Type B pancreatic cell (in vitro differentiated cells): ENCODE measurements at places on chromosomes 3 and 15.

- no peak for DNase-seq
Measured at GRCh38 chr3:150292891-150293290, 115.2 kb upstream of the TSC22D2 start.

- DNase-seq = no peak
Measured at GRCh38 chr3:156509189-156510174, 45.4 kb downstream of the SSR3 start.

DNA sequence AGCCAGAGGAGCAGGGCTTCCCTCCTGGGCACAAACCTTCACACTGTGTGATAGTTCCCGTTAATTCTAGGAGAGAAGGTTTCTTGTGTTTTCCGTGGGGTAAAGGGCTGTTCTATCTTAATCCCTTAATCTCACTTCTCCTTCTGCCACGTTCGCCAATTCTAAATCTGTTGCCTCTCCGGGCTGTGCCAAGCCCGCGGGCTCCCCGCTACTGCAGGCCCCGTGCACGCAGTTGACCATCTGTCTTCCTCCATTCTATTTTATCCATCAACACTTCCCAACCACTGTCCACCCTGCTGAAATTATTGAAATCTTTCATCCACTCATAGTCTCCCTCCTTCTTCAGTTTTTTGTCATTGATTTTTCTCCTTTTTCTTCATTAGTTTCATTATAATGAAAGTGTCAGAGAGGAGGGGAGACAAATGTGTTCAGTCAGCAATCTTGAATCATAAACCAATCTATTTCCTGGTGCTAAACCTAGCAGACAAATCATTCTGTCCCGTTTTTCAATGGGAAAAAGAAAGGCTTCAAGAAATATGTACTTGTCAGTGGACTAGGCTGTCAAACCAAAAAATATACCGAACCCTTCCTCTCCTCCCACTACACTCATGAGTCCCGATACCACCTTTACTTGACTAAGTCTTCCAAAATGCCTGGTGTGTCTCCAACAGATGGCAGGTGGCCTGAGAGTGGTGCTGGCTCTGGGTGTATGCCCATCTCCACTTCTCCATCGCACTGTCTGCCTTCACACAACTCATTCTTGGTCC, 39.6 kb downstream of the SLCO2A1 start:
- no peak for DNase-seq

- no peak for DNase-seq
Measured at GRCh38 chr15:44325568-44325967, 37.0 kb downstream of the GOLM2 start.

DNA sequence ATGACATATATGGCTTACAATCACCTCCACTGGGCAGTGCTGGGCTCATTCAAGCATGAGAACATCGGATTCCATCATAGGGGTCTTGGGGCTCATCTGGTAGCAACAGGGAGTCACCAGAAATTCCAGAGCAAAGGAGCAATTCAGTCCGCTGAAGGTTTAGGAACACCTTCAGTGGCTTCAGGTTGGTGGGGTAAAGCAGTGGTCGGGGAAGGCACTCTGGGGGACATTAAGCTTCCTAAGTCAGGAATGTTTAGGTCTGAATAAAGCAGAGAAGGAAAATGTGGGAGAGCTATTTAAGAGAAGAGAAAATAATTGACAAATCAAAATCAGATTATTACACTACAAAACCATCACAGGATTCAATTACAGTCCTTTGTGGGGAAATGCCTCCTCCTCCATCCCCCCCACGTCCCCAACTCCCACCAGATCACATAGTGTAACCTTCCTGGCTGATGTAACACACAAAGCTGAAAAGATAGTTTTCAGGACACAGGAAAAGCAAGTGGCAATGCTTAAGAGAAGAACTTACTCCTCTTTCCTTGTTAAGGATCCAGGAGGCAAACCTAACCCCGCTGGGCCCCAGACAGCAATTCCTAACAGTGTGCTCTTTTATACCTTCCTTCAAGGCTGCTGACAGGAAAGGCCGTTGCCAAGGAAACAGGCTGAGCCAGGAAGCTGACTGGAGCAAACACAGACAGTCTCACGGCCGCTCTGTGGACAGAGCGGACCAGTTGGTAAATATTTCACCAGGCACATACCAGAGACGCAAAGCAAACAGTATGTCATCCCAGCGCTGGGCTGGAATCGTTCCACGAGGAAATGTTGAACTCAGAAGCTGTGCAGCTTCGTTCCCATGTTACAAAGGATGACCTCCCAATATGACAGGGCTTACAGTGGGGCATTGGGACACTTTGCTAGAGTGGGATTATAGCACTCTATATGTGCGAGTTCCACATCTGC, 57.5 kb upstream of the LMCD1 start:
- peak; percentile 76 for DNase-seq

DNA sequence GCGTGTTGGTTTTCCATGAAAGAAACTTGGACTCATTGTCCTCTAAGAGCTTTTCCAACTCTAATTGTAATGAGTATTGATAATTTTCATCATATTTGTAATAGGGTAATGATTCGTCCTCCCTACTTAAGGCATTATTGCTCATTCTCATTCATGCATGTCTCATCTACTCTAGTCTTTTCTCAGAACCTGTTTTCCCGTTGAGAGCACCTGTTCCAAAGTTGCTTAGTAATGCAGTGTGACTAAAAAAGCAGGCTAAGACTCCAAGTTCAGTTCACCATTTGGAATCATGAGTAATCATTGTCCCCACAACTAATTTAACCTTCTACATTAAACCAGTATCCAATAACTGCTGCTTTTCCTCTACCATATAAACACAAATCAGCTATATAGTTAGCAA, 84.0 kb downstream of the FILIP1L start:
- DNase-seq = no peak

DNA sequence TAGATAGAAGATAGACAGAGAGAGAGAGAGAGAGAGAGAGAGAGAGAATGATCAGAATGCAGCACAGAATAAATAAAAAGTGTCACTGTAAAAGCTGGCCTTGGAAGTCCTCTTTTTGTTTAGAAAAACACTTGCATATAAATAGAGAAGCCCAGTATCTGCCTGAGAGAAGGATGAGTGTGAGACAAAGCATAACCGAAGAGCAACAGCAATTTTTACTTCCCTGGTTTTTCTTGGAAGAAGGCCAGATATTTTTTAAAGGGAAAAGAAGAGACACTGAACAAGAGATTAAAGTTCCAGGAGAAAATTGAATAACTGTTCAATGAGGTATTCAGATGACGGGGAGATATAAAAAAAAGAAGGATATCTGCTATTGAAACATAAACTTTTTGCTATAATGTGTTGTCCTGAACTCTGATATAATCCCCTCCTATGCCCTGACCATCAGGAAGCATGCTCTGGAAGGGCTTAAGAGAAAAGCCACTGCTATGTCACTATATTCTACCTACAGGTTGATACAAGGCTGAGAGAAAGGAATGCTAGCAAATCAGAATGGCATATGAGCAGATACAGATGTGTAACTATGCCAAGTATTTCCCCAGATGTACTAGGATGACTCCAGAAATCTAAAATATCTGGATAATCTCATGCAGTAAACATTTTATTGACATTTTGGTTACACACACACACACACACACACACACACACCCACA, 358.9 kb downstream of the RBMS3 start:
- DNase-seq = no peak

- no peak for DNase-seq
Measured at GRCh38 chr3:33586402-33586801, 131.7 kb downstream of the CLASP2 start.

- no peak for DNase-seq
Measured at GRCh38 chr3:148128136-148128535, 569.6 kb upstream of the AGTR1 start.

GRCh38 chr3:123027292-123028232, at the start of gene SEMA5B:
Gene SEMA5B (minus strand): TSS chr3:123027763. CDS start chr3:122961263, 66,500 bp downstream.
- DNase-seq = peak; percentile 80

GRCh38 chr3:124818398-124819091, 68.6 kb downstream of the ITGB5 start:
- no peak for DNase-seq

DNA sequence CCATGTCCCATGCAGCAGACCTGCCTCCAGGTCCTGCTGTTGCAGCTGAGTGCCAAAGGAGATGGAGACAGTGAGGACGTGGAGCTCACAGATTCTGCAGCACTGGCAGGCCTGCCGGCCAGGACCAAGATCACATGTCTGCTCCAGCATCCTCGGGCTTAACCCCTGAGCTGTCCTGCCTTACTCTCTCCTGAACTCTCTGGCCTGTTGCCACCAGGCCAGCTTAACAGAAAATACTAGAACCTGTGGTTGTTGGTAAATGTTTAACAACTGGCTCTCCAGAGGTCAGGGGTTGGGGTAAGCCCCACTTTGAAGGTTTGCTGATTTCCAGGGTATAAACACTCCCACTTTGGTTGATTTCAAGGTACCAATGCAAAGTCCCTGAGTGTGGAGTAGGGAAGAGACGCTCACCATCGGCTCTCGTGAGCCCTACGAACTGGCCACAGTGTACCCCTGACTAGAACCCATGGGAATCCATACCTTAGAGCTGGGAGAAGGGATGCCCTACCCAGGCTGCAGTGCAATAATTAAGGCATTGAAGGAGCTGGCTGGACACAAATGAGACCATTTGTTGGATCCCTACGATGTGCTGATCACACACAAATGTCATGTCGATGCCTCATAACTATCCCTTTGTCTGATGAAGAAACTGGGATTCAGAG, 147.9 kb downstream of the OR4M2 start:
- DNase-seq = no peak

DNA sequence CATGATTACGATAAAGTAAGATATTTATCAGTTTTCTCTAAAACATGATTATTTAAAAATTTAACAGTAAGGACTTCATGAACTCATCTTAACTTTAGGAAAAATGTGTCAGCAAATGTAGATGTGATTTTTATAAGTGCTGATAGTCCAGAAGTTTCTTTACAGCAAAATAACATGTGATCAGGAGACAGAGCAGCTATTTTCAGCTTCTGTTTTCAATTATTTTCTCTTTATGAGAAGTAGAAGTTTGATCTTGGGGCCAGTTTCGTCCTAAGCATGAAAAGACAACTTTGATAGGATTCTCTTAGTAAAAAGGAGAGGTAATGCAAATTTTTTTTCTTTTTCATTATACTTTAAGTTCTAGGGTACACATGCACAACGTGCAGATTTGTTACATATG, 96.5 kb upstream of the TSPAN3 start:
- no peak for DNase-seq

- DNase-seq = no peak
Measured at GRCh38 chr3:194072097-194072428, 63.9 kb upstream of the HES1 start.

DNA sequence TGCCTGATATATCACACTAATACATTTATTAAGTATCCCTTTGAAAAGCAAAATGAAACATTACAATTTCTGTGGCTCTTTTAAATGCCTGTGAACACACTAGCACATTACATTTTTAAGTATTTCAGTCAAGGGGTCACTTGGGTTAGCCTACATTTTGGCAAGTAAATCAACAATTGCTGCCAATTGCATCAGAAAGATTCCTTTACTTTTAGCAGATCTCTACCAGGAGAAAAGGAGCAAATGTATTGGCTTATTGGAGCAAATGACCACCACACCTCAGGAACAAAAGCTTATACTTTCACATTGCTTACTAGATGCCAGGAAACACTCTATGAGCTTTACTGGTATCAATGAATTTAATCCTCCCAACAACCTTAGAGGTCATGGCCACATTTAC, 947.1 kb downstream of the FHIT start:
- no peak for DNase-seq

GRCh38 chr15:66231394-66232266, 21.9 kb downstream of the MEGF11 start:
- no peak for DNase-seq

GRCh38 chr3:182464513-182465145, 328.7 kb upstream of the ATP11B start:
- no peak for DNase-seq

GRCh38 chr15:81948751-81949150, 97.1 kb downstream of the MEX3B start:
- DNase-seq = no peak

- no peak for DNase-seq
Measured at GRCh38 chr3:114445233-114445632, 151.4 kb downstream of the TIGIT start.
